ENCODE measurements at places on chromosomes 2 and 18. TPM values are rescaled to one million over a fixed set of nuclear protein-coding genes. Genes with fewer than 3 reads are reported as not detected.

Gene POMC
- total RNA-seq, result 4.7 TPM

GRCh38 chr2:168964251-168964807 lies 63.2 kb downstream of the G6PC2 start:
- peaks cover 17% of the 10 kb centered on the region for H3K4me1 ChIP-seq
- no peak overlapping the region for H3K4me3 ChIP-seq
- H3K27me3 ChIP-seq, result no peaks in the 10 kb centered on the region
- H3K36me3 ChIP-seq, result no peaks in the 10 kb centered on the region
- no peak for DNase-seq
- no peak overlapping the region for H3K27ac ChIP-seq

Gene EPB41L3
- 1.8 TPM for total RNA-seq

- H3K27me3 ChIP-seq, result no peaks in the 10 kb centered on the region
- no peak overlapping the region for H3K4me3 ChIP-seq
- no peak overlapping the region for H3K27ac ChIP-seq
- H3K4me1 ChIP-seq, result no peaks in the 10 kb centered on the region
- no peaks in the 10 kb centered on the region for H3K36me3 ChIP-seq
- no peak for DNase-seq
Measured at GRCh38 chr2:149451417-149452165, 121.2 kb downstream of the LYPD6 start.

- no peaks in the 10 kb centered on the region for H3K4me1 ChIP-seq
- H3K4me3 ChIP-seq, result no peak overlapping the region
- no peaks in the 10 kb centered on the region for H3K27me3 ChIP-seq
- DNase-seq, result no peak
- no peak overlapping the region for H3K27ac ChIP-seq
Measured at GRCh38 chr18:23856466-23857163, 157.9 kb upstream of the TTC39C start.

Gene SKOR2
- not detected for total RNA-seq

- no peaks in the 10 kb centered on the region for H3K27me3 ChIP-seq
- no peak overlapping the region for H3K27ac ChIP-seq
- no peaks in the 10 kb centered on the region for H3K4me1 ChIP-seq
Measured at GRCh38 chr2:103898561-103898960, 955.4 kb upstream of the POU3F3 start.

Gene KCNG3
- 0.09 TPM for total RNA-seq

DNA sequence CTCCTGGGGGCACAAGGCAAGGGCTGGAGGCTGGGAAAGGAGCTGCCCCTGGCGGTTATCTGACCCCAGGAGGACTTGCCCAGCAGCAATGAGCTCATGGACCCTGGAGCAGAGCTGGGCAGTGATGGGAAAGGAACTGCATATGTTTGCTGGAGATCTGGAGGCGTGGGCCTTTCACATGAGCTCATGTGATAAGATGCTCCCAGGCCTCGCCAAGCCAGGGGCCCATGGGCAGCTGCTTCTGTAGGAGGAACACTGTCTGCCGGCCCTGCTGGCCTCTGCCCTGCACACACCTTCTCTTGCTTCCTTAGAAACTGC lies 9.0 kb upstream of the NPPC start:
- H3K4me3 ChIP-seq, result no peak overlapping the region
- H3K4me1 ChIP-seq, result no peaks in the 10 kb centered on the region
- H3K36me3 ChIP-seq, result no peaks in the 10 kb centered on the region
- H3K27me3 ChIP-seq, result no peaks in the 10 kb centered on the region

- no peak overlapping the region for H3K4me3 ChIP-seq
- no peak overlapping the region for H3K27ac ChIP-seq
- H3K36me3 ChIP-seq, result no peaks in the 10 kb centered on the region
- no peaks in the 10 kb centered on the region for H3K27me3 ChIP-seq
Measured at GRCh38 chr2:78355967-78356366, 669.5 kb upstream of the REG3G start.

- DNase-seq, result no peak
- H3K36me3 ChIP-seq, result no peaks in the 10 kb centered on the region
- no peaks in the 10 kb centered on the region for H3K27me3 ChIP-seq
- H3K27ac ChIP-seq, result no peak overlapping the region
Measured at GRCh38 chr2:221649051-221649775, 77.1 kb upstream of the EPHA4 start.

GRCh38 chr18:58501066-58501896 lies 127.6 kb downstream of the ALPK2 start:
- H3K4me1 ChIP-seq, result peaks cover 39% of the 10 kb centered on the region
- no peak overlapping the region for H3K4me3 ChIP-seq
- H3K27ac ChIP-seq, result no peak overlapping the region
- H3K27me3 ChIP-seq, result no peaks in the 10 kb centered on the region

DNA sequence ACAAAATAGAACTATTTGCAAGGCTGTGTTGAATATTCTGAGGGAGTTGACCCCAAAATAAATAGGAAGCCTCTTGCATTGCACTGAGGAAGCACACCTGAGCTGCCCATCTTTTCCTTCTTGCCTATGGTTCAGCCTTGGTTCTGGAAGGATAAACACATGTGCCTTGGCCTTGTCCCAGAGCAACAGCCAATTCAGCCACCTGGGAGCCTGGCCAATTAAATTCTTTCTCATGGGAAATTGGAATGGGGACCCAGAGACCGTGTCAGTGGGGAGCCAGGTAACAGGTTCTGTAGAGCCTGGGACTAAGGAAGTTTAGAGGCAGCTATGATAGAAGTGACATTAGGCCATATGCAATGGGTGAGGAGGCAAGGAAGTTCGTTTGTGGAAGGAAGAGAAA lies 99.6 kb downstream of the KLF7 start:
- no peak overlapping the region for H3K27ac ChIP-seq
- no peak overlapping the region for H3K4me3 ChIP-seq
- H3K27me3 ChIP-seq, result no peaks in the 10 kb centered on the region
- H3K36me3 ChIP-seq, result no peaks in the 10 kb centered on the region

DNA sequence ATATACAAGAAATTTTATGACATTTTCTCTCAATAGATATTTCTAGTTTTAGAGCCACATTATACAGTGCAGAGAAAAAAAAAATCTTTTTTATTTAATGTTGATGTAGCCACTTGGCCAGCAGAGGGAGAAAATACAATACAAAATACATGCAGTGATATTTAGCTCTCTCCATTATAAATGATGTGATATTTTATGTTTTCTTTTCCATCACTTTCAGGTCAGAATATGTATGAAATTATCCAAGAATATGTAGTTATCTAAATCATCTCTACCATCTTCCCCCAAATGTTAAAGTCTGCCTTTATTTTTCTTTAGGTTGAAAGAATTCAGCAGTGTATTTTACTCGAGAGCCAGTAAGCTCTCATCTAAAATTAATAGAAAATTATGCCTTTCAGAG lies 533.6 kb upstream of the FSHR start:
- H3K27me3 ChIP-seq, result no peaks in the 10 kb centered on the region
- no peak for DNase-seq
- H3K4me3 ChIP-seq, result no peak overlapping the region
- H3K4me1 ChIP-seq, result no peaks in the 10 kb centered on the region
- no peaks in the 10 kb centered on the region for H3K36me3 ChIP-seq

DNA sequence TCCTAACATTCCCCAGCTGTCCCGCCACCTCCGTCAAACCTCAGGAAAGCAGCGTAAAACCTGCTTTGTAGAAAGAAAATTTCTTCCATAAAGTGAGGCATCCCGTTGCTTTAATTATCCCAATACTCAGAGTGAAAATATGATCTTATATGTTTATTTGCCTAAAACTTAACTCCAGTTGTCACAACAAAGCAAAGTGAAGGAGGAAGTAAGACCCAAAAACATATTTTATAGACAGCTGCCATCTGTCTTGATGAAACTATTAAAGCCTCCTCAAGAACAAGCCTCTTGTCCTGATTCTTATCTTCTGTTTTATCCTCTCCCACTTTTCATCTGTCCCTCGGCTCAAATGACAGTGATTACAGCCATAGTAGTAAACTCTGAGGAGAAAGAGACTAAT lies 28.9 kb upstream of the LPIN2 start:
- no peak for DNase-seq
- H3K4me1 ChIP-seq, result peaks cover 7% of the 10 kb centered on the region
- no peaks in the 10 kb centered on the region for H3K36me3 ChIP-seq
- no peak overlapping the region for H3K27ac ChIP-seq

GRCh38 chr2:223995569-223995968 lies 38.3 kb downstream of the MRPL44 start:
- no peaks in the 10 kb centered on the region for H3K27me3 ChIP-seq
- H3K4me3 ChIP-seq, result no peak overlapping the region
- no peaks in the 10 kb centered on the region for H3K4me1 ChIP-seq
- no peak for DNase-seq

Gene IL36B
- total RNA-seq, result not detected

DNA sequence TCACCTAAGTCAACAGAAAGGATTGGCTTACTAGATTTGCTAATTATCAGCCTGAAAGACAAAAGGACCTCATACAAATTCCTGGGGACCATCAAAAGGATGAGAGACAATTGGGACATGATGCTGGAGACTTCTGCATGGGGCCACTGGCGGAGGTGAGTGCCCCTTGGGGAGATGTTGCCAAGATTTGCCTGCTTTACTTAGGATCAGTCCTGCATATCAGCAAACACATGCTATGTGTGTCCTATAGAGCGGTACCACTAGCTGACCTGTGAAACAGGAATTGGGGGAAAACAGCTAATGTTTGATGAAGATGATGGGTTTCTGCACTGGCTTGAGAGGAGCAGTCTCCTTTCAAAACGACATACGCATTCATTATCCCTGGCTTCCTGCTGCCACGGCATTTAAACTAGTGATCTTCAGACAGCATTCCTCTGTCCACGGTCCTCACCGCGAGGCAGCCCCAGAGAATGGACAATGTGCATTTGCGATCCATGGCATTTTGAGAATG lies 104.2 kb downstream of the TGIF1 start:
- no peaks in the 10 kb centered on the region for H3K36me3 ChIP-seq
- no peak overlapping the region for H3K4me3 ChIP-seq
- H3K27ac ChIP-seq, result no peak overlapping the region
- no peaks in the 10 kb centered on the region for H3K27me3 ChIP-seq
- H3K4me1 ChIP-seq, result no peaks in the 10 kb centered on the region

Gene GMCL1
- 17.6 TPM for total RNA-seq

Gene GKN2
- total RNA-seq, result not detected

GRCh38 chr2:18396329-18397010 lies 164.0 kb downstream of the RDH14 start:
- no peak for DNase-seq
- no peak overlapping the region for H3K27ac ChIP-seq
- no peaks in the 10 kb centered on the region for H3K27me3 ChIP-seq
- no peak overlapping the region for H3K4me3 ChIP-seq
- no peaks in the 10 kb centered on the region for H3K36me3 ChIP-seq

Gene EFHD1
- total RNA-seq, result 0.33 TPM

- H3K27ac ChIP-seq, result no peak overlapping the region
- no peaks in the 10 kb centered on the region for H3K4me1 ChIP-seq
- no peak for DNase-seq
- no peaks in the 10 kb centered on the region for H3K27me3 ChIP-seq
- no peaks in the 10 kb centered on the region for H3K36me3 ChIP-seq
Measured at GRCh38 chr2:215356948-215357461, 45.1 kb downstream of the ATIC start.

Gene LYPD6
- not detected for total RNA-seq

GRCh38 chr18:32576296-32576916 lies 105.7 kb upstream of the GAREM1 start:
- no peak overlapping the region for H3K27ac ChIP-seq
- no peaks in the 10 kb centered on the region for H3K27me3 ChIP-seq
- no peak overlapping the region for H3K4me3 ChIP-seq
- no peaks in the 10 kb centered on the region for H3K36me3 ChIP-seq
- no peak for DNase-seq

GRCh38 chr2:148218326-148219075 lies 197.6 kb downstream of the MBD5 start:
- no peaks in the 10 kb centered on the region for H3K27me3 ChIP-seq
- no peaks in the 10 kb centered on the region for H3K4me1 ChIP-seq
- no peaks in the 10 kb centered on the region for H3K36me3 ChIP-seq
- H3K4me3 ChIP-seq, result no peak overlapping the region
- DNase-seq, result no peak
- no peak overlapping the region for H3K27ac ChIP-seq

- H3K27ac ChIP-seq, result no peak overlapping the region
- no peaks in the 10 kb centered on the region for H3K4me1 ChIP-seq
- no peak for DNase-seq
- no peaks in the 10 kb centered on the region for H3K27me3 ChIP-seq
Measured at GRCh38 chr2:33118651-33119050, 171.9 kb downstream of the LTBP1 start.

GRCh38 chr2:142885543-142885942 lies 8.1 kb downstream of the KYNU start:
- H3K4me1 ChIP-seq, result no peaks in the 10 kb centered on the region
- no peak overlapping the region for H3K27ac ChIP-seq
- H3K27me3 ChIP-seq, result no peaks in the 10 kb centered on the region
- no peak for DNase-seq

Gene SPP2
- total RNA-seq, result not detected

DNA sequence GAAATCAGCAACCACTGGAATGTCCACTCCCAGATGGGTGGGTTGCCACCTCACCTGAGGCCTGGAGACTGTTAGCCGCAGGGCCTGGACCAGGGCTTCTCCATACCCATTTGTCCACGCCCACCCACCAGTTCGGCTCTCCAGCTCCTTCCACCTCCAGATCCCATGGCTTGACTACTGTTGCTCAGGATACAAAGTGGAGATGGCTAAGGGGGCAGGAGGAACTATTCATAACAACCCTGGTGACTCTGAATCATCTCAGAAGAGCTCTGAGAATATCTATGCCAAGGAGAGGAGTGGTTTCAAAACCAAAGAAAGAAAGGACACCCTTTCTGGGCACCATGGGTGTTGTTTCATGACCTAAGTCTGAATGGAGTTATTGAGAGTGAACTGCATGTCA lies 145.8 kb downstream of the LAMA3 start:
- H3K36me3 ChIP-seq, result no peaks in the 10 kb centered on the region
- H3K4me1 ChIP-seq, result no peaks in the 10 kb centered on the region
- DNase-seq, result no peak

Gene VWA3B
- not detected for total RNA-seq

DNA sequence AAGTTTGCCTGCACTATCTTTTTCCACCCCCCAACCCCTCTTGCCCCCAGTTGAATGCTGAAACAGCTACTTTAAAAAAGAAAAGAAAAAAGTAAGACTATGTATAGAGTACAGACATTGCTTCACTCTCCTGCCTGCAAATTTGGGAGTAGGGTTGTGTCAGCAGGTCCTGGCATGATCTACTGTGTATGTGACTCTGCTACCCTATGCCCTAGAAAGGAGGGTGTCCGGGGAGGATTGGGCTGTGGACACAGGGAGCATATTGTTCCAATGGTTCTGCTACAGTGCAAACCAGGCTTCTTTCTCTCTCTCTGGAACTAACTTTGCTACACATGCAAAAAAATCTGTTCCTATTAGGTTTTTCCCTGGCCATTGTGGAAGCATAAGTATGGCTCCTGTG lies 9.9 kb upstream of the ZEB2 start:
- H3K27ac ChIP-seq, result no peak overlapping the region
- H3K27me3 ChIP-seq, result no peaks in the 10 kb centered on the region
- DNase-seq, result no peak
- H3K36me3 ChIP-seq, result no peaks in the 10 kb centered on the region
- no peaks in the 10 kb centered on the region for H3K4me1 ChIP-seq
- no peak overlapping the region for H3K4me3 ChIP-seq

Measured in CD8-positive, alpha-beta memory T cell (primary cell).